ENCODE measurements at places on chromosomes 5 and 9.

DNA sequence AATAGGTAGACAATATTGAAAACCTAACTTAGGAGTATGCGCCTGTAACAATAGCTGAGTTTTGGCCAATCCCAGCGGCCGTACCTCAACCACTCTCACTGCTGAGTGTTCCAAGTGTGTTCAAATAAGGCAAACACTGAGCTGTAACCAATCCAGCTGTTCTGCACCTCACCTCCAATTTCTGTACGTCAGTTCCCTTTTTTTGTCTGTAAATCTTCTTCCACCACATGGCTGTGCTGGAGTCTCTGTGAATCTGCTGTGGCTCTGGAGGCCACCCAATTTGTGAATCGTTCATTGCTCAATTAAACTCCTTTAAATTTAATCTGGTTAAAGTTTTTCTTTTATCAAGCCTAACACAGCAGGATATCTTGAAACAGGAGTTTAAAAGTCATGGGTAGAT is 116.3 kb downstream of the SLC28A3 start:
- no peak for DNase-seq

DNA sequence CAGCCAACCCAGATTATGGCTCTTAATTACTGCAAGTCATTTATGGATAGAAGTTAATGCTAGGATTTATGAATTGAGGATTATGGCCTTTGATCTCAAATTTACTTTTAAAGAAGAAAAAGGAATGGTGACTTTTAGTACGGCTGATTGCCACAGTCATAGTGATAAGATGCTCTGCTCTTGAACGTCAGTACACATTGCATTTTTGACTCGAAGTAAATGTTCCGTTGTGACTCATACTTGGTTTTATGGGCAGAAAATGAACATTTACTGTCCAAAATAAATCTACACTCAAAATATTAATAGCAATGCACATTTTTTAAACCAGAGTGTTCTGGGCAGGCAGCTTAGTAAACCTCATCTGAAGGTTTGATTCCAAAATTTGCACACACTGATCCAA is 830 bp downstream of the ADAMTSL1 start:
- DNase-seq = no peak

DNA sequence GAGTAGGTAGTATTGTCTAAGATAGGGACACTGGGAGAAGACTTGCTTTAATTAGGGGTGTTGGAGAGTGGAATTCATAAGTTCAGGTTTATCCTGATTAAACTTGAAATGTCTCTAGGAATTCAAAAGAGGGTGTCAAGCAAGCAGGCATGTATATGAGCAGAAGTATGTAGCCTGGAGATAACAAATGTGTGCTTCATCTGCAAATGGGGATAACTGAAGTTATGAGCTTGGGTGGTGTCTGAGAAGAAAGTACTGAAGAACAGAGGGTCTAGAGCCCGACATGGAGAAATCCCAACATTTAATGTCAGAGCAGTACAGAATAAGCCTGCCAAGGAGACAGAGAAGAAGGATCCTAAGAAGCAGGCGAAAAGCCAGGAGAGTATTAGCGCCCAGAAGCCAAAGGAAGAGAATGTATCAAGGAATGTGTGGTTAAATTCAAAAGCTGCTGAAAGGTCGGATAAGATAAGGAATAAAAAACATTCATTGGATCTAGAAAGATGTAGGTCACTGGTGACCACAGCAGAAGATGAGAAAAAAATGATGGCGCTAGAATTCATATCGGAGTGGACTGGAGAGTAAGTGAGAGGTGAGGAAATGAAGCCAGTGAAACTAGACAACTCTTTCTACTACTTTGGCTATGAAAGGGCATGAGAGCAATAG is 401.5 kb upstream of the PIK3R1 start:
- no peak for DNase-seq

DNA sequence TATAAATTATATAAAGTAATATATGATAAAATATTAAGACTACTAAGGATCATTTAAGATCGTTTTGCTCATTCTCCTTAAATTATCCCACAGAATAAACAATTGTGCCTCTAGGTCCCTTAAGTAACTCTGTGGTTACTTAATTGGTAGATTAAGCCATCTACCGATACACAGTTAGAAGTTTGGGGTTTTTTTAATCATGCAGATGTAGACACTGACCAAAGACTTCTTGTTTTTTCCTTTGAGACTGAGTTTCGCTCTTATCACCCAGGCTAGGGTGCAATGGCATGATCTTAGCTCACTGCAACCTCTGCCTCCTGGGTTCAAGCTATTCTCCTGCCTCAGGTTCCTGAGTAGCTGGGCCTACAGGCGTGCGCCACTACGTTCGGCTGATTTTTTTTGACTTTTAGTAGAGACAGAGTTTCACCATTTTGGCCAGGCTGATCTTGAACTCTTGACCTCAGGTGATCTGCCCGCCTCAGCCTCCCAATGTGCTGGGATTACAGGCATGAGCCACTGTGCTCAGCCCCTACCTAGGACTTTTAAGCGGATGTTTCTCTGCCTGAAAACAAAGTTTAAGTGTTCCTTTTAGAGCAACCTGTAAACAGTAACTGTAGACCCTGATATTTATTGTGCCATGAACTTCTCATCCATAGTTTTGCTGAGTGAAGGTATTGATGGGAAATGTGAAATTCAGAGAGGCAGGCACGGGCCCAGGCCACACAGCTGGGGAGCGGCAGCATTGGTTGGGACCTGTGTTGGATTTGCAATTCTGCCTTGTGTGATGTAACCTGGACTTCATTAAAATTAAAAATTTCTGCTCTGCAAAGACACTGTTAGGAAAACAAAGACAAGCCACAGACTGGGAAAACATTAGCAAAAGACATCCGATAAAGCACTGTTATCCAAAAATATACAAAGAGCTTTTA is 11.6 kb downstream of the CEL start:
- DNase-seq = no peak

All from Panc1 (cell line).